ENCODE measurements at places on chromosomes 5 and 9.

DNA sequence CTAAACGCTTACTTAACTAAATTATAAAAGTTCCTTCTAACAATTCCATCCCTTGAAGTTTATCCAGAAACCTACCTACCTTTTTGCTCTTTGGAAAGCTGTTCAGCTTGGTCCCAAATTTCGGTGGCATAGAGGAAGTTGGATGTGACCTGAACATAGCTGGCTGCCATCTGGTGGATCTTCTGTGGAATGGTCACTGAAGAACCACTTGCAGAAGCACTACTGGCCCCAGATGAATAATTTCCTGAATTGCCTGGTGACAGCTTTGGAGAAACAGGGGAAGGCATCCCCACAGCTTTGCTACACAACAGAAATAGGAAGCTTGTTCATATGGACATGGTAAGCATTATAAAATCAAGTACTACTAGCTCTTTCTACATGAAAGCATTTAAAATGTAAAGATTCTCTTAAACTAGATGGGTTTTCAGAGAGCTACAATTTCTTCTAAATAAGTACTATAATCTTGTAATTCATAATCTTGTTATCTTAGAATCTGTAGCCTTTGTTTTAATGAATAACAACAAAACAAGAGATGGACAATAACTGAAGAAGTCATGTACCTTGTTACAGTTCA, 9.9 kb downstream of the LEAP2 start:
- no peak for DNase-seq

DNA sequence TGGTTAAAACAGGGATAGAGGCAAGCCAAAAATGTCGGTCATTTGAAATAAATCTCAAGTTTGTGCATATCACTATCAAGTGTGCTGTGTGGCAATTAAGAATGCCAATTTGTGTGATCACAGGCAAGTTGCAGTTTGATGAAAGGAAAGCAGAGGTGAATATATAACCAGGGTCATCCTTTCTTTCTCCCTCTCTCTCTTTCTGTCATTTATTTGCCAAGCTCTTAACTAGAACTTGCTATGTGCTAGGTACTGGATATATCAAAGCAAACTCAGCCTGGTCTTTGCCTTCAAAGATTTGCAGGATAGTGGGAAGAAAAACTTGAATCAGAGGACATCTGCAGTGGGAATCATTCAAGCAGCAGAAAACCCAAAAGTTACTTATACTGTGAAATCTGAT, 22.0 kb downstream of the PDCD1LG2 start:
- no peak for DNase-seq

DNA sequence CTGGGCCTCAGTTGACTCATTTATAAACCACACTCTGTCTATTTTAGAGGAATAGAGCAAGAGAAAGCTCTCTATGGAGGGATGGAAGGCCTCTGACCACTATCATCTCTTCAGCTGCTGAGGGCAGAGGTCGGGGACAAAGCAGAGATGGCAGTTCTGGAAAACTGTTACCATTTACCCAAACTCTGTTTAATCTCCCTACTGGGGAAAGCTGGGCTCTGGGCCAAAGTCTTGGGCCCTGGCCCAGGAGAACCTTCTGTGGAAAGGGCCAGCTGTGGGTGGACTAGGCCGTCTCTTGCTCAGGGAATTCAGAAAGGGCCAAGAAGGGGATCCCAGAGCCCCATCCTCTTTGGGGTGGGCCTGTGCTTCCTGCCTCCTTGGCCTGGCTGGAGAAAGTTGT, 100.0 kb downstream of the PSD2 start:
- DNase-seq, result no peak

DNA sequence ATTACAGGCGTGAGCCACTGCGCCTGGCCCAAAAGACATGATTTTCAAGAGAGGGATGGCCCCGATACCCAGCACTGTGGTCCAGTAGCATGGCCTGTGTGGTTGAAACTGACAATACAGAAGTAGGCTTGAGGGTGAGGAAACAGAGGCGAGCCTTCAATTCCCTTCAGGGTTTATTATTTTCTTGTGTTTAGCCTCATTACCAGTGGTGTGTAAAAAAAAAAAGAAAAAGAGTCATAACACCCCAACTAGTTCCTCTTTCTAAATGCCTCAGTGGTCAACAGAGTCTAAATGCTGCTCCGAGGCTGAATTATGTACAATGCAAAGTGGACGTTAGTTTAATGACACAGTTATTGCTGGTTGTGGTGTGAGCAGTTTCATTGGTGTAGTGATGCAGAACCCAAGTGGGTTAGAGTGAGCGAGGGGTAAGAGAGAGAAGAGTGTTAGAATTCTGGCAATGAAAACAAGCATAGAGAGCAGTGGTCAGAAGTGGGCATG, 58.8 kb downstream of the SNX30 start:
- no peak for DNase-seq

- DNase-seq, result no peak
Measured at GRCh38 chr5:10452768-10453331, 11.2 kb downstream of the ROPN1L start.

GRCh38 chr9:93864032-93864431, 91.1 kb downstream of the BARX1 start:
- no peak for DNase-seq

GRCh38 chr9:70563431-70564204, 149.2 kb upstream of the KLF9 start:
- no peak for DNase-seq

- no peak for DNase-seq
Measured at GRCh38 chr5:29811914-29812679, 1381.4 kb upstream of the CDH6 start.

- DNase-seq, result no peak
Measured at GRCh38 chr9:16461137-16461840, 409.2 kb downstream of the BNC2 start.

DNA sequence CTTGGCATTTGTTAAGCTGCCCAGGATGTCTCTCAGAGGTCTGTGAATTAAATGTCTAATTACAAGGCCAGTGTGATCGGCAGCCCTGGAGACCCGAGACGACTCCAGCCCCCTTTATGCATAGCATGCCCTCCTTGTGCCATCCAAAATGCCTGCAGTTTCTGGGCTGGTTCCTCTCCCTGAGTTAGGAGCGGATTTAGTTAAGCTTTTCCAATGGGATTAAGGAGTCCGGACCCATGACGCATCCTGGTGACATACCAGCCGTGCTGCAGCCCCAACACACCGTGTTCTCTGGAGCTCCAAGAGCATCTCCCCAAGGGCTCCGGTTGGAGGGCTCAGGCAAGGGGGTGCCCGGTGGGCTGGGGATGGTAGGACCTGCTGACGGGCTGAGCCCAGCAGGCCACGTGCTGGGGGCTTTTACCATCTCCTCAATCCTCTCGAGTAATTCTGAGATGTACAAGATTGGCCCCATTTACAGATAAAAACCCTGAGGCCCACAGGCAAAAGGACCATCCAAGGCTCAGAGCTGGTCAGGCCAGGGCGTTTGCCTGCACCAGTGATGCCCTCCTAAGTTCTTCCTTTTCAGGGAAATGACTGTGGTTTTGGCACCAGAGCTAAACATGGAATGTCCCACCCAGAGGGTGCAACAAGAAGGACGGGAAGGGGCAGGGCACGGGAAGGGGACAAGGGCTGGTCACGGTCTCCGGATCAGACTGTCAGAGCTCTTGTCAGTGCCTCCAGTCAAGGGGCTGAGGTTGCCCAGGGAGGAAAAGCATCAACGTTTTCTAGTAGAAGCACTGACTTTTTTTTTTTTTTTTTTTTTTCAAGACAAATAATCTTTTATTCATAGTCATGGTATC, 82.6 kb upstream of the PHYKPL start:
- no peak for DNase-seq

DNA sequence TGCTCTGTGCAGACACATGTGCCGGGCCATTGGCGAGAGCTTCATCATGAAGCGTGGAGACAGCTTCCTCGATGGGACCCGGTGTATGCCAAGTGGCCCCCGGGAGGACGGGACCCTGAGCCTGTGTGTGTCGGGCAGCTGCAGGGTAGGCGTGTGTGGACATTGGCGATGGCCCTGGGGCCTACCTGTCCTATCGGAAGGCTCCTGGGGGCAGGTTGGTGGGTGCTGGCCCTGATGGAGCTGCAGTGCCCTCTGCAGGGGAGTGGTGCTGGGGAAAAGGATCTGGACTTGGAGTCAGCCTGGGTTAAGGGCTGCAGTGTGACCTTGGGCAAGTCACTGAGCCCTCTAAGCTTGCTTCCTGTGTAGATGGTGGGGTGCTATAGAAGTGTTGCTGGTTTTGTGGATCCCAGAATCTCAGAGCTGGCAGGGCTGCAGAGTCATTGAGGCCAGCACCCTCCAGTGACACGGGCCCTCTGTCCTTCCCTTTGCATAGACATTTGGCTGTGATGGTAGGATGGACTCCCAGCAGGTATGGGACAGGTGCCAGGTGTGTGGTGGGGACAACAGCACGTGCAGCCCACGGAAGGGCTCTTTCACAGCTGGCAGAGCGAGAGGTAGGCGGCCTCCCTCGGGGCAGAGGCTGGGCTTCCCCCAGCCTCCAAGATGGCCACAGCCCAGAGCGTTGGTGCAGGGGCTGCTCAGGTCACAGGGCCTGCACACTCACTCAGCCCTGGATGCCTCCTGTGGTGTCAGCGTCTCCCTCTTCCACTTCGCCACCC, 15.8 kb downstream of the ADAMTS13 start:
- DNase-seq, result no peak

GRCh38 chr9:126934441-126934840, 19.9 kb downstream of the RALGPS1 start:
- no peak for DNase-seq

- no peak for DNase-seq
Measured at GRCh38 chr5:32346869-32347268, 34.1 kb upstream of the MTMR12 start.

- DNase-seq, result no peak
Measured at GRCh38 chr5:132822650-132823480, 7.6 kb downstream of the SHROOM1 start.

All from activated T-helper 1 cell treated with anti-CD3 and anti-CD28 coated beads, Interleukin-2, amount 50 U/mL, for 16 hours (primary cell).